Thoracic aorta (tissue), 2 donors: ENCODE measurements at places on chromosomes 13 and 19.

- no peak for DNase-seq
These were observed 87.6 kb downstream of the RNF17 start for GRCh38 chr13:24851546-24851945.

- DNase-seq, result no peak
These were observed 14.2 kb downstream of the ZNF699 start for GRCh38 chr19:9295411-9295849.

DNA sequence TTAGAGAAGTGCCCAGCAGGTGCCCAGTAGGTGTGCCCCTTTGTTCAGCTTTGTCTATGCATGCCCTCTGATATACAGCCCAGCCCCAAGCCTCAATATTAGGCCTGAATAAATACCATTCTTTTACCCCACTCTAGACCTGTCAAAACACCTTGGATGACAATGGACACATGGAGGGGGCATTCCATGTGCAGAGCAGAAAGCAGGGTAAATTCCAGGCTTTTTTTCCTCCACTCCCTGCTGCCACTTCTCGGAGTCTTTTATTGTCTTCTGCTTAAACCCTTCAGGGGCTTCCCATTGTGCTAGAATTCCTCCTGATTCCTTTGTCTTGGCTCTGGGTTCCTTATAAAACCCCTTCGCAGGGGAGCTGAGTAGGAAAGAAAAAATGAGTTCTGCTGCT, 5.8 kb upstream of the FRY start:
- DNase-seq, result no peak

GRCh38 chr19:2767688-2768087, 15.4 kb downstream of the SGTA start:
- no peak for DNase-seq

DNA sequence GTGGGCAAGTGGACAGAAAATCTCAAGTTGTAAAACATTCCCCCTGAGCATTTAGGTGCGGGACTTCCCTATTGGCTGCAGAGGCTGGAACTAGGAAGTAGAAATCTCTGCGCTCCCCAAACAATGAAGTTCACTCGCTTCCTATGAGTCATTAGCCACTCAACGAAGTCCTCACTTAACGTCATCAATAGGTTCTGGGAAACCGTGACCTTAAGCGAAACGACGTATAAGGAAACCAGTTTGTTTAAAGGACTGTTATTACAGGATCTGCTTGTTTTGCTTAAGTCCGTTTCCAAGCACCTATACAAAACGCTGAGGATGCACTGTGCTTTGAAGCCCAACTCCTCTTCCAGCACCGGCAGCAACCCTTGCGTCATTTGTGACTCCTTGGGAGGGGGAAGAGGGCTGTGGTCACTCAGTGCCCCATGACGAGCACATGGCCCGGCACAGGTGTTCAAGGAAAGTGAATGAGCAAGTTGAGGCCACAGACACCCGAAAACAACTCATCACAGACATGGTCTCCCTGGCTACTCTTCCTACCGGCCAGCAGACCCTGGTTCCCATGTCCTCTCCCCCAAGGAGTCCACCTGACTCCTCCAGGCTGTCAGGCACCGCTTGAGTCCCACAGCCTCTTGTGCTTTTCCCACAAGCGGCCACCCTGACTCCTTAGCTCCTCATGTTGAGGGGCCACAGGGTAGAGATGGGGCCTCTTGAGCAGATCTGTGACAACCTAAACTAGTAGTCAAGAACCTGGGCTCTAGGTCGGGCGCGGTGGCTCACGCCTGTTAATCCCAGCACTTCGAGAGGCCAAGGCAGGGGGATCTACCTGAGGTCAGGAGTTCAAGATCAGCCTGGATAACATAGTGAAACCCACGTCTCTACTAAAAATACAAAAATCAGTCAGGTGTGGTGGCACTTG, 4.8 kb downstream of the RPS16 start:
- peak; percentile 32 for DNase-seq

DNA sequence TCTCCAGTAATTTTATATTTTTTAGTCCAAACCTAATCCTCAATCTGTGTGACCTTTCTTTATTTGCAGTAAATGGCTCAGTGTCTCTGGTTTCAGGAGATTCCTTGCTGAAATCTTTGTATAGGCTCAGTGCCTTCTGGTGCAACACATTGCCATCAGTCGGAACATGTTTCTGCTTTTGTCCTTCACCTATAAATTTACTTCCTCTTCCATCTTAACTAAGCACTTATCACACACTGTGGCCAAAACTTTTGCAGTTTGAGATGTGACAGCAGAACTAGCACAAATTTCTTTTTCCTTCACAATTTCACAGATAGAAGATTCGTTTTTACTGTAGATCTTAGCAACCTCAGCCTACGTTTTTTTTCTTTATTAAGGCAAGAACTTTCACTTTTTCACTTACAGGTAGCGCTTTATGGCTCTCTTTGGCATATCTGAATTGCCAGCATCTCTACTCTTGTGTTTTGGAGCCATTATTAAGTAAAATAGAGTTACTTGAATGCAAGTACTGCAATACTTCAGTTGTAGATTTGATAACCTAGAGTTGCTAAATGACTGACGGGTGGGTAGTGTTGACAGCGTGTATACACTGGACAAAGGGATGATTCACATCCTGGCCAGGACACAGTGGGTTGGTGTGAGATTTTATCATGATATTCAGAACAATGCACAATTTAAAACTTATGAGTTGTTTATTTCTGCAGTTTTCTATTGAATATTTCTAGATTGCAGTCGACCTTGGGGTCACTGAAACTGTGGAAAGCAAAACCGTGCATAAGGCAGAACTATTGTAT, 44.3 kb downstream of the NDFIP2 start:
- DNase-seq, result no peak

- DNase-seq, result no peak
These were observed 14.4 kb upstream of the RUBCNL start for GRCh38 chr13:46401432-46401831.

GRCh38 chr13:36526897-36527296, 94.6 kb downstream of the CCNA1 start:
- DNase-seq, result no peak

GRCh38 chr19:40256512-40256911, 28.6 kb downstream of the AKT2 start:
- DNase-seq, result no peak

DNA sequence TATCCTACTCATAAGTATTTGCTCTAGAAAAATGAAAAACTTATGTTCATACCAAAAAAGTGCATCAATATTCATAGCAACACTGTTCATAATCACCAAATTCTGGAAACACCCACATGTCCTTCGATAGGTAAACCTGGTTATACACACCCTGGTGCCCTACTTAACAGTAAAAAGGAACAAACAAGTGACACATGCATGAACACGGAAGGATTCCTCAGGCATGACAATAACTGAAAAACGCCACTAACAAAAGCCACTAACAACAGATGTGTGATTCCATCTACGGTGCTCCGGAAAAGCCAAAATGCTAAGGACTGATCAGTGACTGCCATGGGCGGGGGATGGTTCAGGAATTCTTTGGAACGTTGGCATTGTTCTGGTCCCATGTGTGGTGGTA, 65.5 kb downstream of the STK24 start:
- DNase-seq, result no peak

GRCh38 chr19:13329766-13330165, 176.5 kb downstream of the CACNA1A start:
- DNase-seq, result no peak

- no peak for DNase-seq
These were observed 586.8 kb upstream of the MIR17HG start for GRCh38 chr13:90760639-90761038.

- DNase-seq, result peak; percentile 75
These were observed 3.3 kb downstream of the DOT1L start for GRCh38 chr19:2166741-2167738.

- no peak for DNase-seq
These were observed 108.2 kb downstream of the EDNRB start for GRCh38 chr13:77810430-77810829.

DNA sequence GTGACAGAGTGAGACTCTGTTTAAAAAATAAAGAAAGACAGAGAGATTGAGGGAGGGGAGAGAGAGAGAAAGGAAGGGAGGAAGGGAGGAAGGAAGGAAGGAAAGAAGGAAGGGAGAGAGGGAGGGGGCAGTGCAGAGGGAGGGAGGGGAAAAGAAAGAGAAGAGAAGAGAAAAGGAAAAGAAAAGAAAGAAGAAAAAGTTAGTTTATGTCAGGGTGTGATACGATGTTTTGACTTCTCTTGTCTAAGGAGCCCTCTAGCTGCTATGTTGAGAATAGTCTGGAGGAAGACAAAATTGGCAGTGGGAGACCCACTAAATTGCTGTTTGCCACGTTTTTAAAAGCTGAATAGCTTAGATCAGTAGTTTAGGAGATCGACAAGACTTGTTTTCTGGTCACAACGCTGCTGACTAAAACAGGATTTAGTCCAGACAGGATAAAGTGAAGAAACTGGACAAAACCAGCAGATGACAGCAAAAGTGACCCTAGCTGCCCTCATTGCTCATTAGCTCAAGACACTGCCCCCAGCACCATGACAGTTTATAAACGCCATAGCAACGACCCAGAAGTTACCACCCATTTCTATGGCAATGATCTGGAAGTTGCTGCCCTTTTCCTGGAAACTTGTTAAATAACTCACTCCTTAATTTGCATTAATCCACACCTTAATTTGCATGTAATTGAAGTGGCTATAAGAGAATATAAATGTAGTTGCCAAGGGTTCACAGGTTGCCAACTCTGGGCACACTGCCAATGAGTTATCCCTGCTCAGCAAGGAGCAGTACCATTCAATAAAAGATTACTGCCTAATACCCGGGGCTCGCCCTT, 11.1 kb downstream of the TEX101 start:
- no peak for DNase-seq

- no peak for DNase-seq
These were observed 7.9 kb upstream of the PVR start for GRCh38 chr19:44635581-44636438.

DNA sequence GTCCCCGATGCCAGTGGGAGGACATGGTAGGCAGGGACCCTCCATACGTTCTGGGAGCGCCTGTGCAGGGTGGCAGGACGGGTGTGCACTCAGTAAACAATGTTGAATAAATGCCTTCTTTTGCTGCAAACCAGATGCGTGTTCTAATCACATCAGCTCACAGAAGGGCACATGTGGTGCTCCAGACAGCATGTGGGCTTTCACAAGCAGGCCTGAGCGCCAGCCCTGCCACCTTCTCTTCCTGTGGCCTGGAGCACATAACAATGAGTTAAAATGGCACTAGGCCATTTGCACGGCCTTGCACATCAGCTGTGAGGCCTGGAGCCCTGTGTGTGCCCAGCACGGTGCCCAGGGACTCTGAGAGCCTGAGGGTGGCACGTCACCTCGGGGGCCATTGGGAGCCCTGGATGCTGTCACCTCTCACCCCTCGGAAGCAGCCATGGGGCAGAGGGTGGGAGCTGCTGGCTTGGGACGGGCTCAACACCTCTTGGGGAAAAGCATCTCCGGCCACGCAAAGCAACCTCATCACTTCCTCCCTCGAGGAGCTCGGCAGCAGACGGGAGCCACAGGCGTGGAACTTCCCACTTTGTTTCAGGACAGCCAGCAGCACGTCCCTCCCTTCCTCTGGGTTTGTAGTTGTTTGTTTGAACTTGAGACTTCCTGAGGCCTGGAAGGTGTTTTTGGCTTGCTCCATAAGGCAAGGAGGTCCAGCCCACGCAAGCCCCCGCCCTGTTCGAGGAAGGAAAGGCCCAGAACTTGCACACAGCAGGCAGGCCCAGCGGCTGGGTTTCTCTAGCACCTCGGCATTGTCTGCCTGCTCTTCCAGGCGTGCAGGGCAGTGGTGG, 9.8 kb downstream of the MCF2L start:
- DNase-seq, result no peak

GRCh38 chr13:85582890-85583289, 216.3 kb downstream of the SLITRK6 start:
- no peak for DNase-seq

DNA sequence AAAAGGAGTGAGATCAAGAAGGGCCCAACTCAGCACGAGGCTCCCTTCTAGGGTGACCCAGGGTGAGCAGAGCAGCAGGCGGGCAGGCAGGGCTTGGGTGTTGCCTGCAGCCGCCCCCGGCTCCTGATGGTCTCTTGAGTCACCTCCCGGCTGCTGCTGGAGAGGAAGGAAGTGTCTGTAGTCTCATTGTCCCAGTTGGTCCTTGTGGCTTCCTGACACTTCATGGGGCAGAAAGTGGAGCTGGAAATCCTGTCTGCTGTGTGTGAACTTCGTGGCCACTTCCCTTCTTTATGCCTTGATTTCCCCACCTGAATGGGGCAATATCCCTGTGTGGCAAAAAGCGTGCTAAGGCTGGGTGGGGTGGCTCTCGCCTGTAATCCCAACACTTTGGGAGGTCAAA, 2.5 kb downstream of the MAP1S start:
- no peak for DNase-seq

GRCh38 chr19:46386151-46386550, 27.2 kb downstream of the CCDC8 start:
- DNase-seq, result no peak

DNA sequence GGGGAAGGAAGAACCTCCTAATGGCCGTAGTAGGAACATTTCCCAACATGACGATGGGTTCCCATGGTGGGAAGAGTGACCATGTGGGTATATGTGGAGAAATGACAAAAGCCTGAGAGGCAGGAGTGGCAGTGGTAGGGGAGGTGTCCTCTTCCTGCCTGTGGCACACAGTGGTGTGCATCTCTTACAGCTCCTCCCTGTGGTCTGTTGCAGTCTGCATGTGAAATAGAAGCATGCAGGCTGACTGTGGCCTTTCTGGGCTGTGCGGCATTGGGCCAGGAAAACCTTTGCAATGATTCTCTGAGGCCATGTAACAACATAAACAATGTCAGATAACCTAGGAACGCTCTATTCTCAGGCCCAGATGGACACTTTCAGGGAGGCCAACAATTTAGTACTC, 84.0 kb downstream of the LACC1 start:
- DNase-seq, result no peak

DNA sequence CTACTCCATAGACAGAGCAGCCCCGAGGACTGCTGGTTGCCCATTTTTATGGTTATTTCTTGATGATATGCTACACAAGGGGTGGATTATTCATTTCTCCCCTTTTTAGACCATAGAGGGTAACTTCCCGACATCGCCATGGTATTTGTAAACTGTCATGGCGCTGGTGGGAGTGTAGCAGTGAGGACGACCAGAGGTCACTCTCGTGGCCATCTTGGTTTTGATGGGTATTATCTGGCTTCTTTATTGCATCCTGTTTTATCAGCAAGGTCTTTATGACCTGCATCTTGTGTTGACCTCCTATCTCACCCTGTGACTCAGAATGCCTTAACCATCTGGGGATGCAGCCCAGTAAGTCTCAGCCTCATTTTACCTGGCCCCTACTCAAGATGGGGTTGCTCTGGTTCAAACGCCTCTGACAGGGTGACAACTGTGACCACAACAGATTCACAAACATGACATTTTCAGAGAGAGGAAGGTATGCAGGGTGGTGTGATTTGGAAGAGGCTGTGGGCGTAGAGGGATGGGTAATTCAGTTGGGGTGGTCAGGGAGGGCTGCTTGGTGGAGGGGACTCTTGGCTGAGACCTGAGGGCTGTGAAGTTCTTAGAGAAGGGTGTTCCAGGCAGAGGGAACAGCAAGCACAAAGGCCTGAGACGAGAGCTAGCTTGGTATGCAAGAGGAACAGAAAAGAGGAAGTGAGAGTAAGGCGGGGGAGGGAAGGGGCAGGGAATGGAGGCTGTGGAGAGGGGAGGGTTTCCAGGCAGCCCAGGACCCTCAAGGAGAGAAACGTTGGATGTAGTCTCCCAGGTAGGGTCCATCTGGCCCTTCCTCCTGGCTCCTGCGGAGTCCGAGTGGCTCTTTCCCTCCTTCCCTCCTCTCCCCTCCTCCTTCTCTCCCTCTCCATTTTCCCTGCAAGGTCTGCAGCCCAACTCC, 23.5 kb downstream of the FAM187B start:
- DNase-seq, result no peak

- DNase-seq, result no peak
These were observed 82.1 kb downstream of the STOML3 start for GRCh38 chr13:38908574-38908973.
